WTC11 (cell line): ENCODE measurements at places on chromosomes 6 and 20. TPM values are rescaled to one million over a fixed set of nuclear protein-coding genes. Genes with fewer than 3 reads are reported as not detected.
A peak's percentile ranks its signal among the peaks of the same experiment; 100 is the strongest.

The TP53TG5 gene
- 0.37 to 0.85 TPM in 2 of 3 replicates, not detected in the other for total RNA-seq

The GPX5 gene
- total RNA-seq: not detected in 3 replicates

The RAET1L gene
- not detected in 3 replicates for total RNA-seq

The MMP24 gene
- 6.6 to 16.8 TPM (median 7.2 TPM) in 3 replicates for total RNA-seq

GRCh38 chr6:14321992-14322772, 204.6 kb downstream of the CD83 start:
- no peak overlapping the region for H3K4me3 ChIP-seq
- DNase-seq: peak; percentile 34
- no peak overlapping the region for H3K27ac ChIP-seq
- H3K4me1 ChIP-seq: peaks cover 45% of the 10 kb centered on the region

DNA sequence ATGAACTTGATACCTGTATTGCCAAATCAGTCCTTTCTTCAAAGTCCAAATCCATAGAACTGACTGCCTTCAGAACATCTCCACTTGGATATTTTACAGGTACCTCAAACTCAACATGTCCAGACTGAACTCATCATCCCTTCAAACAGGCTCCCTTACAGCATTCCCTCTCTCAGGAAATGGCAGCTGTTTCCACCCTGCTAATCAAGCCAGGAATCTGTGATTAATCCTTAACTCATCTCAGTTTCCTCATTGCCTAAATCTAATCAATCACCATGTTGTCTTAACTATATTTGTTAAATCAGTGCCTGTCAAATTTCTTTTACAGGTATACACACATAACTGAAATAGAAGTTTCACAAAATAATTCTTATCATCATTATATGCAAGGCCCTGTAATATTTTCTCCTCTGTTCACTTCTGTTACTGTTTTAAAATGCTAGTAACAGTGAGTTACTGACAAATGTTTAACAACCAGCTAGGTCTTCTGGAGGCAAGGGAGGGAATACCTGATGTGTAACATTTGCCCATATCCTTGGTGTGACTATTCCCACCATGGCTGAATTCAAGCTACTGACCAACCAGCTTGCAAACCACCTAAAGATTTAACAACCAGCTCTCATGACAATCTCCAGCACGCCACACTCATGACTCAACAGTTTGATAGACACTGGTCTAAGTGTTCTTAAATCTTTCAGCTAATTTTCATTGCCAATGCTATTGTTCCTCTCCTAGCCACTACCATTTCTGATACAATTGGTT, 124.9 kb downstream of the ADAT2 start:
- no peaks in the 10 kb centered on the region for H3K36me3 ChIP-seq
- no peak for DNase-seq
- no peak overlapping the region for H3K27ac ChIP-seq
- no peak overlapping the region for H3K4me3 ChIP-seq
- H3K27me3 ChIP-seq: no peaks in the 10 kb centered on the region

DNA sequence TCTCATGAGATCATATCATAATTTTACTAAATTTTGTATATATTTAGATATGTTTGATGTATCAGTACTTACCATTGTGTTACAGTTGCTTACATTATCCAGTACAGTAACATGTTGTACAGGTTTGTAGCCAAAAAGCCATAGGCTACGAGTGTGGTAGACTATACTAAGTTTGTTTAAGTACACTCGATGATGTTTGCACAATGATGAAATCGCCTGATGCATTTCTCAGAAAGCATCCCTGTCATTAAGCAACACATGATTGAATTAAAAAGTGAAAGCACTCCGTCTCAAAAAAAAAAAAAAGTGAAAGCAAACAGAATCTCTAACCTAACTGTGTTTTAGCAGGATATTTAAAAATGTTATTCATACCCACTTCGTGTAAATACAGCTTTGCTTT, 104.9 kb upstream of the TFAP2D start:
- H3K4me3 ChIP-seq: no peak overlapping the region
- H3K36me3 ChIP-seq: no peaks in the 10 kb centered on the region
- H3K27ac ChIP-seq: 0 out of 2 replicates have a peak overlapping the region, but pooled peaks have one; percentile 11
- no peaks in the 10 kb centered on the region for H3K27me3 ChIP-seq
- no peak for DNase-seq
